Immature natural killer cell (primary cell): ENCODE measurements at places on chromosomes 11 and 22.

DNA sequence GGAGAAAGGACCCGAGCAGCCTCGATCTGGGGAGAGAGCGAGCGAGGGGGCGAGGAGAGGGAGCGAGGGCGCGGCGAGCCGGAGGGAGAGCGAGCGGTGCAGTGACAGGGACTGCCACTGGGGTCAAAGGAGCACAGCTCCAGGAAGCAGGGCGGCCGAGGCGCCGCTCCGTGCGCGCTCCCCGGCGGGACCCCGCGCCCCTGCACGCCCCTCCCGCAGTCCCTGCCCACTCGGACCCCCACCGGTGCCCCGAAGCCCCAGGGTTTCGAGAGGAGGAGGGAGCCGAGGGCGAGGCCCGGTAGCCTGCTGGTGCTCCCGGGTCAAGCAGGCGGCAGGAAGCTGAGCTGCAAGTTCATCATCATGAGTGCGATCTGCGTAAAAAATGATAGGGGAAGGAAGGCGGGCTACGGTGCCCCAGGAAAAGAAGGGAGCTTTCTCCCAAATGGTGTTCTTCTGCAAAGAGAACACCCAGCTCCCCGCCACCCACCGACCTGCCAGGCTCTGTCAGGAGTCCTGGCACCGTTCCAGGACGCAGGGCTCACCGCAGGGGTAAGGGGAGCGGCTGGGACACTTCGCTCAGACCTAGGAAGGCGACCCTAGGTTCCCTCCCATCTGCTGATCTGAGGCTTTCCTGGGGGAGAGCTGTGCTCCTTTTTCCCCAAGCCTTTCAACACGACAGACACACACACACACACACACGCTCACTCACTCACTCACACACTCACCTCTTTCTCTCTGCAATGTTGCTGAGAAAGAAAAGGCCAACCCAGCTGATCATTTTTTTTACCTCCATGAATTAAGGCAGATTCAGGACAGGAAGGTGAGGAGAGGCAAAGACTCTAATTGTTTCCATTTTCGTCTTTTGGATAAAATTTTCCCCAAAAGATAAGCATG, at the start of gene MPPED2:
Gene MPPED2 (minus strand): TSS at position 103 of the 894 bp plus-strand sequence. CDS start 5,980 bp downstream, outside the sequence.
- peak; percentile 23 for DNase-seq

DNA sequence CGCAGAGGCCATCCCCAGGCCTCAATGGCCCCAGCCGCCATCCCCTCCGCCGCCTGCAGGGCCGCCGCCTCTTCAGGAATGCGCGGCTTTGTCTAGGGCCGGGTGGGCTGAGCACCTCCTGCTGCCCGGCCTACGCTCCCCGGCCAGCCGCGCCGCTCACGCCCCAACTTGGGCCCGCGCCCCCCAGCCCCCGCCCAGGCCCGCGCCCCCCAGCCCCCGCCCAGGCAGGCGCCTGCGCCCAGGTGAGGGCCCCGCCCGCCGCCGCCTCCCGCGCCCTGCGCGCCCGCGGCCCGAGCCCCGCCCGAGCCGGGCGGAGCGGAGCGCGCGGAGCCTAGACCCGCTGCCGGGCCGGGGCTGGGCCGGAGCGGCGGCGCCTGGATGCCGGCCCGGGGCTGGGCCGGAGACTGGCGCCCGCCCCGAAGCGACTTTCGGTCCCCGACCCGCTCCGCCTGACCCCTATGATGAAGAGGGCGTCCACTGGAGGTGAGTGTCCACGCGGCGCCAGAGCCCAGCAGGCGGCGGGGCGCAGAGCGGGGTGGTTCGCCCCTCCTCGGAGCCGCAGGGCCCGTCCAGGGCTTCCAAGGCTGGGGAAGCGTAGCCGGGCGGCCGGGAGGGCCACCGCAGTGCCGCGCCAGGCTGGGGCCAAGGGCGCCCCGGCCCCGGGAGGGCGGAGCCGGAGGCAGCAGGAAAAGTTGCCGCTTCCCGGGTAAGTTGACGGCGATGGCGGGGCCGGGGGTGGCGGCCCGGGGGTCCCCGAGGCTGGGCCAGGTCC, 34.3 kb upstream of the PRODH start:
- no peak for DNase-seq

- DNase-seq: no peak
Observed at GRCh38 chr11:61072316-61073109, 29.8 kb upstream of the CD5 start.

GRCh38 chr11:94958121-94958696, 15.1 kb downstream of the CWC15 start:
- no peak for DNase-seq

DNA sequence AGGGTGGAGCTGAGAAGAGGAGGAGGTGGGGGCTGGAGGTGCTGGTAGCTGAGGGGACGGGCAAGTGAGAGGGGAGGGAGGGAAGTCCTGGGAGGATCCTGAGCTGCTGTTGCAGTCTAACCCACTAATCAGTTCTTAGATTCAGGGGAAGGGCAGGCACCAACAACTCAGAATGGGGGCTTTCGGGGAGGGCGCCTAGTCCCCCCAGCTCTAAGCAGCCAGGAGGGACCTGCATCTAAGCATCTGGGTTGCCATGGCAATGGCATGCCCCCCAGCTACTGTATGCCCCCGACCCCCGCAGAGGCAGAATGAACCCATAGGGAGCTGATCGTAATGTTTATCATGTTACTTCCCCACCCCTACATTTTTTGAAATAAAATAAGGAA, 24.4 kb downstream of the FADS3 start:
- no peak for DNase-seq

- DNase-seq: no peak
Observed at GRCh38 chr11:66467756-66468155, 1.1 kb downstream of the PELI3 start.
